ENCODE measurements at places on chromosomes 1 and 21.

DNA sequence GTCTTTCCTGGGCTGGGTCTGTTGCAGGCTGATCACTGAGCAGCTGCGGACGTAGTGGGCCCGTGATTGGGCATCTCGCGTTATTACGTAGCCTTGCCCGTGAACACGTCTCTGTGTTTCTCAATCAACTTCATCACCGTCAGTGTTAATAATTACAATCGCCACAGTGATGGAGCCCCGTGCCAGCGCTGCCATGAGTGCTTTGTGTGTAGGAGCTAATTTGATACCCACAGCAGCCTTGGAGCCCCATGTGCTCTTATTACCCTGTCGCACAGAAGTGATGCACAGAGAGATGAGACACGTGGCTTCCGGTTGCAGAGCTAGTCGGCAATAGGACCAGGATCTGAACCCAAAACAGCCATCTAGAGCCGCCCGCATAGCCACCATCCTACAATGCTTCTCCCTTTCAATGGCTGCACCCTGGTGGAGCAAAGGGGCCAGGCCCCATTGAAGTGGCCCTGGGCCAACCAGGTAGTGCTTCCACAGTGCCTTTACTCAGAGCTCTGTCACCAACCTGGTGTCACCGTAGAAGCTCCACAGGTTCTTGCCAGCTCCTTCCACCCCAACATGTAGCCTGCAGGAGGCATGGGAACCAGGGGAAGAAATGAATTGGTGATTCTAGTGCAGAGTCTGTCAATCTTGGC lies 398.5 kb upstream of the VAMP3 start:
- DNase-seq, result no peak

- DNase-seq, result no peak
These were observed 46.4 kb upstream of the ENAH start for GRCh38 chr1:225699336-225699735.

GRCh38 chr1:83849191-83850061 lies 149.5 kb downstream of the TTLL7 start:
- no peak for DNase-seq

DNA sequence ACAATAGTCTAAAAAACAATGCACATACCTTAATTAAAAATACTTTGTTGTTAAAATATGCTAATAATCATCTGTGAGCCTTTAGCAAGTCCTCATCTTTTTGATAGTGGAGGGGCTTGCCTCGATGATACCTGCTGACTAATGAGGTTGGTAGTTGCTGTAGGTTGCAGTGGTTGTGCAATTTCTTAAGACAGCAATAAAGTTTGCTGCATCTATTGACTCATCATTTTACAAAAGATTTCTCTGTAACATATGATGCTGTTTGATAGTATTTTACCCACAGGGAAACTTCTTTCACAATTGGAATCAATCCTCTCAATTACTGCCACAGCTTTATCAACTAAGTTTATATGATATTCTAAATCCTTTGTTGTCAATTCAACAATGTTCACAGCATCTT lies 7.6 kb downstream of the C1orf87 start:
- DNase-seq, result no peak

- no peak for DNase-seq
These were observed 6.6 kb upstream of the HES4 start for GRCh38 chr1:1006305-1007159.

GRCh38 chr1:170881268-170882265 lies 53.8 kb upstream of the MROH9 start:
- no peak for DNase-seq

GRCh38 chr1:161985301-161985822 lies 38.3 kb downstream of the OLFML2B start:
- DNase-seq, result no peak

GRCh38 chr1:227816750-227817446 lies 1.4 kb downstream of the PRSS38 start:
- peak; percentile 23 for DNase-seq

DNA sequence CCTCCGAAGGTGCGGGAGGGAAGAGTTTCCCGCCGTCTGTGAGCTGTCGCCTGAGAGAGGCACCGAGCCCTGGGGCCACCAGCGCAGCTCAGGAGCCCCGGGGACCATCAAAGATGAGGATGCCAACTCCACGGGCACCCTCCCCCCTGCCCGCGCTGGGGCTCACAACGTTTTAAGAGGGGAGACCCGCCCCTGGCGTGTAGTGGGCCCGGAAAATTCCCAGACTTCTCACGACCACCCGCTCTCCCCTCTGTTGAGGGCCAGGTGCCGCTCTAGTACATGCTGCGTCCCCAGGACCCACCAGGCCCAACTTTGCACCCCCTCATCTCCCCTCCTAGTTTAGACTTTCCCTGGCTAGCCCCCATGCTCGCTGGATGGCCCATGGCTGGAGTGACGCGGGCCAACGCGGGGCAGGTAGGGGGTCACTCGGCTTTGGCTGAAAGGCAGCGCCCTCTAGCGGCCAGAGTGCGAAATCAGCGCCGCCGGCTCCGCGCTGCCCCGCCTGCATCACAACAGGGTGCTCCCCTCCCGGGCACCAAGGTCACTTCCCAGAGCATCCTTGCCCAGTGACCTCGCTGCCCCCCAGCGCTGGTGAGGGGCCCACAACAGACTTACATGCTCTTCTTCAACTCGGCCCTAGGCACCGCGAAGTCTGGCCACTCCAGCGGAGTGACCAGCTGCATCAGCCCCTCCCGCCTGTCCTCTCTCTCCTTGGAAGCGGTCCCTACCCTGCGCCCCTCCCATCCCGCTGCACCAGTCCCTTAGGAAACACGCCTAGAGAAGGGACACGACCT lies 1.8 kb downstream of the CD160 start:
- no peak for DNase-seq

GRCh38 chr1:24349891-24350290 lies 30.7 kb downstream of the GRHL3 start:
- DNase-seq, result no peak

DNA sequence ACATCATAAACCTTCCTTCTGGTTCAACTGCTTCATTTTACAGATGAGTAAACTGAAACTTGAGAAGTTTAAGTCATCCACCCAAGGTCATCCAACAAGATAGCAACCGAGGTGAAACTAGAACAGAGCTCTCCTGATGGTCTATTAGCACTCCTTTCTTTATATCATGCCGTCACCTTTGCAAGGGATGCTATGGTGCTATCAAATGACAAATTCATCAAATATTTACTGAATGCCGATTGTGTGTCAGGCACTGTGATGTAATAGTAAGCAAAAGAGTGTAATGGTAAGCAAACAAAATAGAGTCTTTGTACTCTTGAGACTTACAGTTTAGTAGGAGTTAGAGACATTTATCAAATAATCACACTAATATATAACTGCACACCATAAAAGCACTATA lies 14.0 kb upstream of the SGIP1 start:
- no peak for DNase-seq

DNA sequence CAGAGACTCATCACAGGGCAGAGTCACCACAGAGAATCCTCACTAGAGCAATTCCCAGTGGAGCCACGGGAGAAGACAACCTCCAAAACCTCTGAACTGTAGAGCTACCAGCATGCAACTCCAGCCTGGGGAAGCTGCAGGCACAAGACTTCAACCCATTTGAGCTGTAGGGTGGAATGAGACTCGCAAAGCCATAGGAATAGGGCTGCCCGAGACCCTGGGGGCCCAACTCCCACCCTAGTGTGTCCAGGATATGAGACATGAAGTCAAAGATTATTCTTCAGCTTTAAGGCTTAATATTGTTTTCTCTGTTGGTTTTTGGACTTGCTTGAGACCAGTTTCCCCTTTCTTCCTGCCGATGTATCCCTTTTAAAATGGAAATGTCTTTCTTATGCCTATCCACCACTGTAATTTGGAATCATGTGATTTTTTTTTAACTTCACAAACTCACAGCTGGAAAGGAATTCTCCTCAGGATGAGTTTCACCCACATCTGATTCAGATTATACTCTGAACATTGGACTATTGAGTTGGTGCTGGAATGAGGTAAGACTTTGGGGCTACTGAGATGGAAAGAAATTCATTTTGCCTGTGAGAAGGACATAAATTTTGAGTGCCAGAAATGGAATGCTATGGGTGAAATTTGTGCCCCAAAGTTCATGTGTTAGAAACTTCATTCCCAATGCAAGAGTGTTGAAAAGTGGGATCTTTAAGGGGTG lies 59.6 kb upstream of the ST6GALNAC5 start:
- no peak for DNase-seq

DNA sequence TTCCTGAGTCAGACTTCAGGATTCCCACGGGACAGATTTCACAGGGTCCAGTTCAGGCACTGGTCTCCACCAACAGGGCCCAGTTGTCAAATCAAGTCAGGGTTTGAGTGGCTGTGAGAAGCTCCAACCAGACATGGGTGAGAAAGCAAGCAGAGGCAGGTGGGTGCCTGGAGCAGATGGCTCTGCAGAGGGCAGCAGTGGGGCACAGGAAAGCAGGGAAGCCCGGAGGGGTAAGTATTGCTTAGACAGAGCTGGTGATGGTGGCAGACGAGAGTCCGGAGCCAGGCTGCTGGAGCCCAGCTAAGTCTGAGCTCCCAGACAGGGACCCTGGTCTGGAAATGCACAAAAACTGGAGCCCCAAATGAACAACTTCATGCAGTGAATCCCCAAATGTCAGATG lies 40.4 kb downstream of the RIMS3 start:
- peak; percentile 99 for DNase-seq

GRCh38 chr1:172473842-172474241 lies 30.0 kb upstream of the PIGC start:
- no peak for DNase-seq

DNA sequence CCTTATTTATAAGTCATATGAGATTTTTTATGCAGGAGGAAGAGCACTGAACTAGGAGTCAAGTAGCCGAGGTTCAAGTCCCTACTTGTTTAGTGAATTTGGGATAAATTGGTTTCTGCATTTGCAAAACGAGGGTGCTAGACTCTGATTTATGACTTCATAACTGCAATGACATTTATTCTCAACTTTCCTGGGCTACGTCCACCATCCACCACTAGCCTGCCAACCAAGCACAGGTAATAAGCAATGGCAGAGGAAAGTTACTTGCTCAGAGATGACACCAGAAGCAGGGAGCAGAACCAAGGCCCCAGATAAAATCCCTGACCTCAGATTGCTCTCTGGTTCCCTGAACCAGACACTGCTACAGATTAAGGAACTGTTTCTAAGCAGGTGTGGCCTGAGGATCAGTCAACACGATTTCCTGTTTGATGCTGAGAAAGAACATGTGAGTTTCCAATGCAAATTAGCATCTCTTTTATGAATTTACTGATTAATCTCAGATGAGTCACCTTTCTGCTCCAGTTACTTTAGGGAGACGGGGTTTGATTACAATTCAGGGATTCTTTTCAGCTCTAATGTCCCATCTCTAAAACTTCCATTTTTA lies 52.7 kb downstream of the PLPP3 start:
- no peak for DNase-seq

GRCh38 chr1:24795236-24795635 lies 50.0 kb downstream of the CLIC4 start:
- DNase-seq, result no peak

- DNase-seq, result no peak
These were observed 285.7 kb downstream of the PTPRU start for GRCh38 chr1:29521811-29522580.

- no peak for DNase-seq
These were observed 13.1 kb upstream of the CTPS1 start for GRCh38 chr1:40966417-40966816.

GRCh38 chr1:24705260-24706073 lies 39.8 kb upstream of the CLIC4 start:
- DNase-seq, result peak; percentile 74

DNA sequence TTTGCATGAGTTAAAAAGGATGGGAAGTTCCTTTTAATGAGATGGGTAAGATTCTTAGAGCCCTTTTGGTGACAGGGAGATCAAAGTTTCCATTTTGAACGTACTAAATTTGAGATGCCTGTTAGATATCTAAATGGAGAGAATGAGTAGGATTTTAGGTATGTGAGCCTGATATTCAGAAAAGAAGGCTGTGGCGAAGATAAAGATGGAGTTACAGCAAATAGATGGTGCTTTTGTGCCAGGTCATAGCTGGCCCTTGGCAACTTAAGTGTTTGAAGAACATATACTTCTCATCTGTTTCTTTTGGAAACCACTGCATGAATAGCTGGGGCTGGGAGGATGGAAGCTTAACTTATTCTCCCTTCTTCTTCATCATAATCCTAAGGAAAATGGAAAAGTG lies 282.5 kb downstream of the PTBP2 start:
- DNase-seq, result no peak

DNA sequence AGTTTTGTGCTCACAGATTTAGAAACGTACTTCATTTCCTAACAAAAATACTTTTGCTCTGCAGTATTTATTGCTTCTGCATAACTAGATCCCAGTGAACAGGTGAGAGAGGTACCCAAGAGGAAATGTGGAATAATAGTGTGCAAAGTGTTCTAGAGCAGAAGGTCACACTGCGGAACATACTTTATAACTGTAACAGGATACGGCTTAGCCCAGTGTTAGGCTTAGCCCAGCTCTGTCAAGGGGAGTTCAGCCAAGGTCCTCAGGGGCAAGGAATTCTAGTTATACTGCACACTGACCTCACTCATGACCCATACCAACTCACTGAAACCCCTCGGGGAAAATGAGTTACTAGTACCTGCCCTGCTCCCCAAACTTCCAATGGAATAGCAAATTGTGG lies 55.3 kb downstream of the PTPN14 start:
- DNase-seq, result no peak

DNA sequence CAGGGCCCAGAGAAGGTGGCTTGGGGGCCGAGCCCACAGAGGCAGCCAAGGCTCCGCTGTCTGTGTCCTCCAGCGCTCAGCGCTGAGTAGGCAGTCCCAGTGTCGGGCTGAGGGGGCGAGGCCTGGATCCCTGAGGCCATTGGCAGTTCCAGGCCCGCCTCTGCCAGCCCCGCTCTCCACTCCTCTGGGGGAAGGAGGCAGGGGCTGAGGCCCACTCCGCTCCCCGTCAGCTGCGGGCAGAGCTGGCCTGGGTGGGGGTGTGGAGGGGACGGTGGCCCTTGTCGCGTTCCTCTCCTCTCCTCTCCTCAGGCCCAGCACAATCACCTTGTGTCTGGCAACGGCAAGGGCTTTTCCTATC lies 132.8 kb downstream of the CASZ1 start:
- DNase-seq, result no peak

GRCh38 chr1:205782627-205783432 lies 7.5 kb upstream of the RAB29 start:
- no peak for DNase-seq

- no peak for DNase-seq
These were observed 50.8 kb downstream of the CRP start for GRCh38 chr1:159663552-159663951.

DNA sequence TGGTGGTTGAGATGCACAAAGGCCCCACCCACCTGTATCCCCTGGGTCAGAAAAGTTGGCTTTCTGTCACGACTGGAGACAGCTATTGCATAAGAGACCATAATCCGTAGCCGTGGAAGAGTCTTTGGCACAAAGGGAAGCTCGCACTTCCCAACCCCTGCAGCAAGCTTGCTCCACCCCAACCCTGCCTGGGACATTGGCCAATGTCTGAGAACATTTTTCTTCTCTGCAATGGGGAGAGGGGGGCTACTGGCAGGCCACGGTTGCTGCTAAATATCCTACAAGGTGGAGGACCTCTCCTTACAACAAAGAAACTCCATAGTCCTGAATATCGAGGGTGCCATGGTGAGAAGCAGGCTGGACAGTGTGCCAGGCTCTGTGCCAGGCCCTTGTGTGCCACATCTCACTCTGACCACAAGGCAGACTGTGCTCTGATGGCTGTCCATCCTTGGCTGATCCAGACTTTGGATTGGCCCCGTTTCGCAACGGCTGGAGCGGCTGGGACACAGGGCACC lies 104.1 kb downstream of the CSMD2 start:
- no peak for DNase-seq

GRCh38 chr1:218772575-218772974 lies 401.1 kb upstream of the LYPLAL1 start:
- no peak for DNase-seq

- no peak for DNase-seq
These were observed 107.6 kb downstream of the LHX9 start for GRCh38 chr1:198024782-198025181.

GRCh38 chr1:76302711-76303339 lies 228.3 kb downstream of the ST6GALNAC3 start:
- DNase-seq, result no peak
